Amniotic epithelial cell (primary cell): ENCODE measurements at places on chromosomes 13 and 19.

- DNase-seq = no peak
Measured at GRCh38 chr13:45468635-45469034, 3.9 kb downstream of the COG3 start.

- no peak for DNase-seq
Measured at GRCh38 chr13:63944911-63945310, 2529.3 kb upstream of the PCDH20 start.

GRCh38 chr19:8214802-8215201, 5.6 kb downstream of the CERS4 start:
- no peak for DNase-seq

DNA sequence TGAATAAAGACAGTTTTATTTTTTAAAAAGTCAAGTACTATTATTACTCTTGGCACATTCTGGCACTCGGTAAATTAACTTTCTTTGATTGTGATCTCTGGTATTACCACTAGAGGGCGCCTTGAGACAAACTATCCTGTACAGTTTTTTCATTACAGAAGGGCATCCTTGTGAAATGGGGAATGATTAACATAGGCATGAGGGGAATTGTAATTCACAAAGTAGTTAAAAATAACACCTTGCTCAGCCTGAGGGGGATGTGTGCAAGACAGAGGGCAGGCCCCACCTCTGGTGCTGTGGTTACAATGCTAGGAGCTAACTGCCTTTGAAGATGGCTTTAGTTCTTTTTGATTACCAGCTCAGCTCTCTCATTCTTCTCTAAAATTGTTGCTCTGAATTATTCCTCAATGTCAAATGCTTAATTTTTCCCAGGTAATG, 24.2 kb upstream of the C1QTNF9B start:
- DNase-seq = peak; percentile 76

DNA sequence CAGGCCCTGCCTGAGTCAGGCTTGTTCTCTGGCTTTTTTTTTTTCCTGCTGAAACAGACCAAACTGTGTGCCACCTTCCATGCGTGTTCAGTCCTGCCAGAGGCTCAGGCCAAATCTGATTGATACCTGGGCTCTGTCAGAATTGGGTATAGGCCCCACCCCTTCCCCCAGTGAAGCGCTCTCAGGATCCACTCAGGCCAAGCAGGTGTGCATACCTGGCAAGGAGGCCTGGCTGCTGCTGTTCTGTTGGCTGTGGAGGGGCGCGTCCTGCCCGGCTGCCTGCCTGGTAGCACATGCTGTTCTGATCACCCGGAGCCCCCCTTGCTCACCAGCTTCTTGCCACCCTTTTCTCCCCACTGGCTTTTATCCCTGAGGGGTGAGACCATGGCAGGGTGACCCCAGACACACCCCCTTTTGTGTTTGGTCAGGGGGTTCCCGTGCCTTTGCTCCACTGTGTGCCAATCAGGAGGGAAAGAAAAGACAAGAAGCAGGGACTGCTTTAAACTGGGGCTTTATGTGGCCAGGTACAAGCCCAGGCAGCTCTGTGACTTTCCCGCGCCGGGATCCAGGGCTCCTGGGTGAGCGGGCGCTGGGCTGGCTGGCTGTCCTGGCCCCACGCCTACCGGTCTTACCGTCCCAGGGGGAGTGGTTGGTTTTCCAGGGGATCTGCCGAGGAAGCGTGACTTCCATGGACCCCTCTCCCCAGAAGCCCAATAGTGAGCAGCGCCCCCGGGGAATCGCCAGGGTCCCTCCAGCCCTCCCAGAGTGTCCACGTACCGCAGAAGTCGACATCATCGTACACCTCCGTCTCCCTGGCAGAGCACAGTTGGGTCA, 12.7 kb downstream of the PRAM1 start:
- no peak for DNase-seq

GRCh38 chr19:28500982-28501630, 711.8 kb downstream of the UQCRFS1 start:
- no peak for DNase-seq

GRCh38 chr19:23273022-23273589, 22.9 kb upstream of the ZNF724 start:
- no peak for DNase-seq

GRCh38 chr19:3248728-3249326, 24.4 kb downstream of the CELF5 start:
- DNase-seq = no peak
